Stimulated activated CD8-positive, alpha-beta memory T cell treated with anti-CD3 and anti-CD28 coated beads, Interleukin-7, amount 100 ng/mL, for 4 hours (primary cell): ENCODE measurements at places on chromosomes 2 and 18.

GRCh38 chr2:207746131-207746530, 23.6 kb downstream of the FZD5 start:
- no peak for DNase-seq

DNA sequence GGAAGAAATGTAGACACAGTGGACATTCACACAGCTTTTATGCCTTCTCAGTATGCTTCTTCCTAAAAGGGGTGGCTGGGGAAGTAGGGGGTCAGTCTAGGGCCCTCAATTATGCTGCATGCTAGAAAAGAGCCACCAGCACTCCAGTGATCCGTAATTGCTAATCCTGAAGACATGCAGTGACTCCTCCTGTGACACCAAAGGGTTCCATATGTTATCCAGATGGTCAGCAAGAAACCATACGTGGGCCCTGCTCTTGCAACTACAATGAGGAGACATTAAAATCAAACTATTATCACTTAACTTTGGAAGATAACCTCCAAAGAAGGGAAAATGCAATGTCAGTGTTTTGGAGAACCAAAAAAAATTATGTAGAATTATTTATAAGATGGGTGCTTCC, 143.4 kb upstream of the LYPD1 start:
- no peak for DNase-seq

- no peak for DNase-seq
Measured at GRCh38 chr18:68431111-68431921, 283.6 kb downstream of the TMX3 start.

GRCh38 chr2:224722250-224722649, 6.1 kb upstream of the CCDC195 start:
- no peak for DNase-seq
